DMS 273 treated with DMSO at 0.1 percent for 48 hours (cell line): ENCODE measurements at places on chromosomes 2 and 18.
A peak's percentile ranks its signal among the peaks of the same experiment; 100 is the strongest.

DNA sequence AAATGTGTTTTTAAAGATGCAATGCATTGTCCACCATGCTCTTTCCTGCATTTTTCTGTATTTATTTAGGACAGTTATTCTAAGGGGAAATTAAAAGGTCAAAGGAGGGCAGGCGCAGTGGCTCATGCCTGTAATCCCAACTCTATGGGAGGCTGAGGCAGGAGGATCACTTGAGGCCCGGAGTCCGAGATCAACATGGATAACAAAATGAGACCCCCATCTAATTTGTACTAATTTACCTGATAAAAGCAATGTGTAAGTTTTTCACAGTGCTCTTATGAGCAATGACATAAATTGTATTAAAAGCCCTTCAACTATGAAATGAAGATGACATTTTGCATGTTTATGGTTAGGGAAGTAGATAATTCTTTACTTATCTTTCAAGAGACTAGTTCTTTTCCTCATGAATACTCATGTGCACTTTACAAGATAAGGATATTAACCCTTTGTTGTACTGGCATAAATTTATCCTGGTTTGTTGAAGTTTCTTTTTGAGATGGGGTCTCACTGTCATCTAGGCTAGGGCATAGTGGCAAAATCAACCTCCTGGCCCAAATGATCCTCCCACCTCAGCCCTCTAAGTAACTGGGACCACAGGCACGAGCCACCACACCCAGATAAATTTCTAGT is 9.7 kb downstream of the HSBP1L1 start:
- DNase-seq, result no peak

DNA sequence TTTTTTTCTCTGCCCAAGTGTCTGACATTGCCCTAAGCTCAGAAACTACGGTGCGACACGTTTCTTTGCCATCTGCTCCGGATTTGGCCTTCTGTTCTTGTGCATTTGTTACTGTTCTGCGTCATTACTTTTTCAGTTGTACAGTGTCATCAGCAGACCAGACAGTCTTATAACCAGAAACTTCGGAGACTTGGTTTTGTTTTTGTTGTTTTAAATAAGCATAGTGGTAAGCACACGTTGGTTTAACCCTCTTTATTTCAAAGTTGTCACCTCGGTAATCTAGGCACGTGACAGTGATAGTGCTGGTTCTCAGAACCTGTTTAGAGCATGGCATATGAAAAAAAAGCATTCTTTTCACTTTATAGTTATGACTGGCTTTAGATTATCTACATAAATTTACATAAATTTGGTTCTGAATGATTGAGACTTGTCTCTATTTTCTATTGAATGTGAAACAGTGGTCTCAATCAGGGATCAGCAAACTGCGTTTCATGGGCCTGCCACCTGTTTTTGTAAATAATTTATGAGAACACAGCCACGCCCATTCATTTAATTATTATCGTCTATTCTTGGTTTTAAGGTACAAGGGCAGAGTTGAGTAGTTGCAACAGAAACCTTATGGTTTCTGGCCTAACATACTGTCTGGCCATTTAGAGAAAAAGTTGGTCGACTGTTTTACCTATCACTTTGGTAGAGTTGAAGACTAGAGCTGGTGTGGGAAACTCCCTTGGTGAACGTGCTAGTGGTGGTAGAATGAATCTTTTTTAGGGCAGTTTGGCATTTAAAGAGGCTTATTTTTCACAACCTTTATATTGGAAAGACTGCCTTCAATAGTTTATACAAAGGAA is 106.5 kb downstream of the ZNF532 start:
- DNase-seq, result no peak

DNA sequence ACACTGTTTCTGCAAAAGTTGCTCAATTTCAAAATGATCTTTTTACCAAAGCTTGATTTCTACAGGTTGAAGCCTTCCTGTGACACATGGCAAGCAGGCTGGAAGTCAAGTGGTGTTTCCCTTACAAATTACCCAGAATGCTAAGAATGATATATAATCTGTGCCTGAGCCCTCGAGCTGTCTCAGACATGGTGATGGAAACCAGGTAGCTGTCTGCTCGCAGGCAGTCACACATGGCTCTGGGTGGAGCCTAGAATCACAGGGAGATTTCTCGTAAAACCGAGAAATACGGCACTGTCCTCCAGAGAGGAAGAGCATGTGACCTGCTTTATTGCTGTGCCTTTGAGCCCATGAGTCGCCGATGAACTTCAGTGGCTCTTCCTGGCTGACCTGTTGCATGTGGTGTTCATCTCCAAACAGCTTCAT is 392.9 kb downstream of the ZNF521 start:
- no peak for DNase-seq

DNA sequence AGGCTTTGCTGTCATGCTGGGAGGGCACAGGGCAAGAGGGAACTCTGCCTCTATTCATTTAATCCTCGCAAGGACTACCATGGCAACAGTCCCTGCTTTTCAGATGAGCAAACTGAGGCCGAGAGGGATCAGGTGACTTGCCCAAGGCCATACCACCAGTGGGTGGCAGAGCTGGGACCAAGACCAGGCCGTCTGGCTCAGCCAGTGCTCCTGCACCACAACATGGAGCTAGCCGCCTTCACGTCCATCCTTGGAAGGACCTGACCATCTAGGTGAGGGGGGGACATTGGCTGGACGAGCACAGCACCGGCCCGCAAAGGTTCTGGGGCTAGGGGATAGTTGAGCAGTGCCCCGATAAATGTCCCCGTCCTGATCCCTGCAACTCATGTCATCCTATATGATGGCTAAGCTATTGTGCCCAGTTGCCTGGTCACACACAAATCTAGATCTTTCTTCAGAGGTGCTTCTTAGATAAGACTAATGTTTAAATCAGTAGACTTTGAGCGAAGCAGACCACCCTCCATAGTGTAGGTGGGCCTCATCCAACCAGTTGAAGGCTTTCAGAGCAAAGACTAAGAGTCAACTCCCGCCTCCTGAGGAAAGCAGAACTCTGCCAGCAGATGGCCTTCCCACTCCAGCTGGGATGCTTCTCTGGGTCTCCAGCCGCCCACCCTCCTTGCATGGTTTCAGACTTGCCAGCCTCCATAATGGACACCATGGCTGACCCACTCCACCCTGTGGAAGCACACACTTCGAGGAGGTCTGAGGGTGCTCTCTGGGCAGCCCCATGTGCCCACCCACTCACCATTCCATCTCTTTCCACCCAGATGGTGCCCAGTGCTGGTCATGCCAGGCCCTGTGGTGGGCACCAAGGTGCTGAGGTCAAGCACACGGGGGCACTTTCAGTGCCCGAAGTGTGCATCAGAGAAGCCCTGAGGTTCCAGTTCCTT is 214.8 kb upstream of the RAB6C start:
- no peak for DNase-seq

DNA sequence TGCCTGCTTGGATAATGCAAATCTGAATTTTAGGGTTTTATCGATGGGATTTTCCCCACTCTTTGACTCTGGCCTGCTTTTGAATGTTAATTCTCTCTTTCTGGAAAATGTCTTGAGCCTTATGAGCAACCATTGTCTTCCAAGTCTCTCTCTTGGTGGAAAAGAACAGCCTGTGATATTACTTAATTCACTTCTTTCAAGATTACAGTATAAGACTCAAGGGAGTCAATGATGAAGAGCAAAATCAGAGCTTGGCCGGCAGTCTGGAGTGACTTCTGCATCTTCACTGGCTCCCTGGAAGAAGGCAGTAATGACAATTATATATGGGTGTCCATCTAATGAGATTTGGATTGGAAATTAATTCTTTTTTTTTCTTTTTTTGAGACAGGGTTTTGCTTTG is 122.9 kb upstream of the ZEB2 start:
- DNase-seq, result no peak

DNA sequence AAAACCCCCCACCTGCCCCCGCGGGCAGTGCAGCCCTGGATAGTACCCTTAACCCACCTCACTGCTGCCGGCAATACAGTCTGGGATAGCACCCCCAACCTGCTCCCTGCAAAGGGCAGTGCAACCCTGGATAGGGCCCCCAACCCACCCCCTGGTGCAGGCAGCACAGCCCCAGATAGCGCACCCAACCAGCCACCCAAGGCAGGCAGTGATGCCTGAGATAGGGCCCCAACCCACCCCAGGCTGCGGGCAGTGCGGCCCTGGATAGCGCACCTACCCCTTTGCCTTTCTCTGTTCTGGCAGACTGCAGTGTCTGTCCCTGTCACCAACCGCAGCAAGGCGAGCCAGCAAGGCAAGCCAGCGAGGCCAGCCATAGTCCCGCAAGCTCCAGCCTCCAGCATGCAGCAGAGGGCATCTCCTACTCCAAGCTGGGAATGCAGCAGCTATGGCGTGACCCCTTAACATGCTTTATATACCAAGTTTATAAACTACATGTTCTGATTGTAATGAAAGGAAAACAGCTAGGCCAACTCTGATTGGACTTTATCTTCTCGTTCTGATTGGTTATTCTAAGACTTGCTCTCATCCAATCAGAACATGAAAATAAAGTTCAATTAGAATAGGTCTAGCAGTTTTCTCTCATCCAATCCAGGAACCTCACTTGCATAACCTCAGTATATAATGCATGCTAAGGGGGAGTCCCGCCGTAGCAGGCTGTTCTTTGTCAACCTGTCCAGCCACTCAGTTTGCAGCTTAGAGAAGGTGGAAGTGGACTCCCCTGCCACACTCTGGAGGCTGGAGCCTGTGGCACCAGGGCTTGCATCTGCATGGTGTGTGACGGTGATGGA is 34.1 kb upstream of the ANKRD62 start:
- DNase-seq, result no peak

DNA sequence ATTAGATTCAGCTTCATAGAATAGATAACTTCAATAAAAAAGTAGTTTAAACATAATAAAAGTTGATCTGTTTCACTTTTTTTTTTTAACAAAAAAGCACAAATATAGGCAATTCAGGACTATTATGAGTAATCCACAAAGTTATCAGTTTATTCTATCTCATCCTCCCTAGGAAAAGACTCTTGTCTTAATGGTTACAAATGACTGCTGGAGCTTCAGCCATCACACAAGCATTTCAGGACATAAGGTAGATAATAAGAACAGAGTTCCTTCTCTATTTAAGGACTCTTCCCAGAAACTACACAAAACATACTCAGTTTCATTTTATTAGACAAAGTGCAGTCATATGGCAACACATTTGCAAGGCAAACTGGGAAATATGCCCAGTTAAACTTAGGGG is 357.6 kb upstream of the SETBP1 start:
- DNase-seq, result no peak

- DNase-seq, result no peak
Observed at GRCh38 chr2:138504546-138505235, 3.1 kb downstream of the SPOPL start.

DNA sequence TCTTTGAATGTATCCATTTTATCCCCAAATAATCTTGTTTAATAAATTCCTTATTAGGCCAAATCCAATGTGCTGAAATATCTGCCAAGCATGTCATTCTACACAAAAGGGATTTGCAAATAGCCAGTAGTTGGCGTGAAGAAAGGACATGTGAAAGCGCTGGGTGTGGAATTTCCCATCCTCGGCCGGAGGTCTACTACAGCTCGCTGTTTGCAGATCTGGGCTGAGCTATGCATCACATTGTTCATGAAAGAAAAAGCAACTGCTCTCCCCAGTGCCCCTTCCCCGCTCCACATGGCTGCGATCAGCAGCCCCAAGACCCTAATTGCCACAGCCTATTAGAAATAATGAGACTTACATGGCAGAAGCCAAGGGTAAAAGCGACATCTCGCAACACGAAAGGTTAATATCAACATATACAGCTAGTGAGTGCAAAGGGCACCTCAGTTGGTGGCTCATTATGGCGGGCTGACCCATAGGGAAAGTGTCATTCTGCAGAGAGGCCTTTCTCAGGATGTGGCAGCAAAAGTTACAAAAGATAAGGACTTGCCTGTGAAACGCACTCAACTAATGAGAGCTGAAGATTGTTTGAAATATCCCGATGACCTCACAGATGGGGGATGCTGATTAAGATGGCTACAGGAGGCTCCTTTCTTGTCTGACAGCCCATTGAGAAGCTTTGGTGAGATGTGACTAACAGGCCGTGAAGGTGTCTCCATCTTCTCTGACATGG is 126.9 kb upstream of the CYP1B1 start:
- DNase-seq, result no peak

DNA sequence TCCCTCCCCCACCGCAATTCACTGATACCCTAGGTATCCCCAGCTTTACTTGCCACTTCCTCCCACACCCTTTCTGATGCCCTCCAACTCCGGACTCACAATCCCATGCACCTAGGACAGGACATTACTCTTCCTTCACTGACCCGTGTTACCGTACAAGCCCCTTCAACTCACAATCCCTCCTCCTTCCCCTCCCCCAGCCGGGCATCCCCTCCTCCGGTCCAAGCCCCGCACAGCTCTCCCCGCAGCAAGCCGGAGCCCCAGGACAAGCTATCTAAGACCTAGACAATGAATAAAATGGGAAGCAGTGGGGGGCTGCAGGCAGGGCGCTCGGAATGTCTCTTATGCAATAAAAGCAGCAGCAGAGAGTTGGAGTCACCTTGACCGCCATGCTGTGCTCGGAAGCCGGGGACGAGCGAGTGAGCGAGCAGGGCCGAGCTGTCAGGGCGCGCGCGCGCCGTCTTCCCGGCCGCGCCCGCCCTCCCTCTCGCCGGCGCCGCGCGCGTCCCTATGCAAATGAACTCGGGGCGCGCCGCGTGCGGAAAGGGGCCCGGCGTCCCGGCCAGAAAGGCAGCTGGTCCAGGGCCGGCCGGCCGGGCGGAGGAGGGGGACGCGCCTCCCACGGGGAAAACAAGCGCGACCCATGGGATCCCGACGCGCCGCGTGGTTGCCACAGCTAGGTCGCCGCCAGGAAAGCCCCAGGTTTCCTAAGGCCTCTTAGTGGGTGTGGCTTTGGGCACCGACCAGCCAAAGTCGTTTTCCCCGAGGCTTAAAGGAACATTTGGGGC is at the start of gene SLC25A12:
SLC25A12 (minus strand) TSS at position 421 of the 788 bp plus-strand sequence; CDS start at position 391, 30 bp downstream.
- DNase-seq, result peak; percentile 60

GRCh38 chr2:183493040-183493439 is 368.8 kb downstream of the NUP35 start:
- DNase-seq, result no peak

- no peak for DNase-seq
Observed at GRCh38 chr2:85804583-85804982, 50.8 kb downstream of the ATOH8 start.

- DNase-seq, result no peak
Observed at GRCh38 chr2:11891028-11891427, 144.6 kb downstream of the LPIN1 start.

GRCh38 chr2:241184901-241185300 is 3.6 kb upstream of the ANO7 start:
- DNase-seq, result no peak

DNA sequence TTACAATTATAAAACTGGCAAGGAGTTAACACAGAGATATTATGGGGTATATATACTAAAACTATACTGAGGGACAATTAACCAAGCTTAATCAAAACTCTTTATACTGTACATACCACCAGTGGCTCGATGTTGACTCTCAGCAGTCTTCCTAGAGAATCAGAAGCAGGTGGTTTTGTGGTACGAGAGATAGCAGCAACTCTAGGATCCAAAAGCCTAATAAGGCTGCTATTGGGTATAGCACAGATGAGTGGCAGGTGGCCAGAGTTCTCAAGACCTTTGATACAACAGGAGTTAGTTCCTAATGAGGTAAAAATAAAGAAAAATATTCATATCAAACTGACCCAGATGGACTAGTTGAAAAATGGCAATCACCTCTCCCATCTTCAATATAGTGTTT is 45.5 kb upstream of the COL5A2 start:
- DNase-seq, result no peak
